ENCODE measurements at places on chromosomes 12 and 14. TPM values are rescaled to one million over a fixed set of nuclear protein-coding genes. Genes with fewer than 3 reads are reported as not detected.

- DNase-seq, result no peak
Measured at GRCh38 chr12:121334513-121335343, 17.5 kb downstream of the ANAPC5 start.

GRCh38 chr14:37027188-37027824 lies 145.1 kb downstream of the SLC25A21 start:
- DNase-seq, result peak; percentile 14

GRCh38 chr12:132367852-132368251 lies 38.5 kb upstream of the GALNT9 start:
- no peak for DNase-seq

- DNase-seq, result no peak
Measured at GRCh38 chr12:127936463-127936862, 330.5 kb upstream of the TMEM132C start.

DNA sequence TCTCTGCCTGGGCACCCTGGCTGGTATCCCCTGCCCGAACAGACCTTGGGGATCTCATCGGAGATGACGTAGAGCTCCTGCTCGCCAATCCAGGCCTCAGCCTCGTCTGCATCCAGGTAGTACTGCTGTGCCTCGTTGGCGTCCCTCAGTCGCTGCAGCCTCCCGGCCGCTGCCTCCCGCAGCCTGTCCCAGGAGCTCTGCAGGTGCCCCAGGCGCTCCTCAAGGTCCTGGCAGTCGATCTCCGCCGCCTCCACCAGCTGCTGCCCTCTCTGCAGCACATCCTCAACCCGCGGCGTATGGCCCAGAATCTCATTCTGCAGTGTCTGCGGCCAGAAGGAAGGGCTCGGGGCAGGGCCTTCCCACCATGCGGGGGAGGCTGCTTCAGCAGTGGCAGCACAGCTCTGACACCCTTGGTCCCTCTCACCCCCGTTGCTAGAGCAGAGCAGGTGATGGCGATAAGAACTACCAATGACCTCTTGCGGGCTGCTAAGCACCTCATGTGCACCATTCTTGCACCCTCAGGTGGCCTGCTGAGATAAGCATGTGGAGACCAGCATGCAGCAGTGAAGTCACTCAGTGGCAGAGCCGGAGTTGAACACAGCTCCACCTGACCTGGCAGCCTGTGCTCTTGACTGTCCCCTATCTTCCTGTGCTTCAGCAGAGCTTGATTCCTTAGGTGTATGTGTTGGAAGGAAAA lies 71.0 kb downstream of the PLEKHG3 start:
- no peak for DNase-seq

DNA sequence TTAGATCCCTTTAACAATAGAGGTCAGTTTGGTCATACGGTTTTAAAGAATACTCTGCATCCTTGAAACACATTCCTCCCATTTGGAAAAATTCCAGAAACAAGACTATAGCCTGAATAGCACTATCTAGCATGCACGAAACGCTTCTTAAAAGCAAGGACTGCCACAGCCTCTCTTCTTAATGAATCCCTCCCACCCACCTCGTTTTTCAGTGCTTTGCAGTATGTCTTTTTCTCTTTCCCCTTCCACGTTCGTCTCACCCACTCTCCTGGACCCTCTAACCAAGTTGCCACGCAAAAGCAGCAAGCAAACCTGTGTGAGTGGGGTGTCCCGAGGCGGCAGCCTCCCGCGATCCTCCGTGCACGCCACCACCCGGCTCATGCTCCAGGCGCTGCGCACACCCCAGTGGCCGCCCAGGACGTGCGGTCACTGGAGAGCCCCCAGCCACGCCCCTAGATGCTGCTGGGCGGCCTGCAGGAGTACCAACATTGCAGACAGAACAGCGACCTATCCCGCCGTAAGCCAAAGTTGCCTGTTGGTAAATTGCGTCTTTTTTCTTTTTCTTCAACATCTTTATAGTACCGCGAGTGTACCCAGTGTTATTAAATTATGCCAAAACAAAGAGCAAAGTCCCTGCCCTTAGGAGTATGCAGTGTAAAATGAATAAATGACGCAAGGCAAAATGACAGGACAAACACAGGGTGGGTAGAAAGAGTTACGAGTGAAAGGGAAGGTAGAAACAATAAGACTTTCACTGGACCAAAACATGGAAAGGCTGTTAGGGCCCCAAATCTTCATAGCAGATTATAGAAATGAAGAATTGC lies at the start of gene SLC38A4:
Gene SLC38A4 (minus strand): TSS at position 407 of the 824 bp plus-strand sequence. CDS start 32,926 bp downstream, outside the sequence.
- no peak for DNase-seq

The ISCA2 gene
- polyA plus RNA-seq, result 42.7 TPM

The KANSL2 gene
- 48.9 TPM for polyA plus RNA-seq

The SMIM41 gene
- polyA plus RNA-seq, result 0.34 TPM

GRCh38 chr12:42706321-42706720 lies 116.8 kb upstream of the PRICKLE1 start:
- no peak for DNase-seq

GRCh38 chr12:132481771-132482745 lies 7.9 kb upstream of the FBRSL1 start:
- no peak for DNase-seq

- no peak for DNase-seq
Measured at GRCh38 chr12:51270951-51271518, 820 bp upstream of the SMAGP start.

GRCh38 chr12:108857158-108857407 lies 300 bp downstream of the SSH1 start:
- no peak for DNase-seq

GRCh38 chr12:49909826-49910225 lies 6.1 kb upstream of the FAIM2 start:
- DNase-seq, result peak; percentile 54

The PPM1H gene
- polyA plus RNA-seq, result 27.1 TPM

GRCh38 chr14:94143711-94144110 lies 14.3 kb upstream of the IFI27L2 start:
- no peak for DNase-seq

- no peak for DNase-seq
Measured at GRCh38 chr14:45145214-45145613, 9.5 kb downstream of the FANCM start.

- no peak for DNase-seq
Measured at GRCh38 chr14:56805201-56805991, 4.9 kb downstream of the OTX2 start.

The WDHD1 gene
- 18.6 TPM for polyA plus RNA-seq

DNA sequence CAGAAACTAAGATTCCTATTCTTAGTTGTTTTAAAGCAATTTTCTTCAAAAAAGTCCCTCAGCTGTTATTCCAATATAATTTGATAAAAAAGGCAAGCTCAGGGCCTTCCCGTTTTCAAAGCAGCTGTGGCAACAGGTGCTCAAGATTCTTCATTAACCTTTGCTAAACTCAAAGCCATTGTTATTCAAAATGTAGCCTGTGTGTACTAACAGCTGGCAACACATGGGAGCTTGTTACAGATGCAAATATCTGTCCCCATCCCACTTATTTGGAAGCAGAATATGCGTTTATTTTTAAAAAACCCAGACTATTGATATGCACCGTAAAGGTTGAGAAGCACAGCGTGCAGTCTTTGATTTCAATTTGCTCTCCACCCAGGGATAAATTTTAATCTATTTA lies 210.4 kb upstream of the SYT10 start:
- no peak for DNase-seq

DNA sequence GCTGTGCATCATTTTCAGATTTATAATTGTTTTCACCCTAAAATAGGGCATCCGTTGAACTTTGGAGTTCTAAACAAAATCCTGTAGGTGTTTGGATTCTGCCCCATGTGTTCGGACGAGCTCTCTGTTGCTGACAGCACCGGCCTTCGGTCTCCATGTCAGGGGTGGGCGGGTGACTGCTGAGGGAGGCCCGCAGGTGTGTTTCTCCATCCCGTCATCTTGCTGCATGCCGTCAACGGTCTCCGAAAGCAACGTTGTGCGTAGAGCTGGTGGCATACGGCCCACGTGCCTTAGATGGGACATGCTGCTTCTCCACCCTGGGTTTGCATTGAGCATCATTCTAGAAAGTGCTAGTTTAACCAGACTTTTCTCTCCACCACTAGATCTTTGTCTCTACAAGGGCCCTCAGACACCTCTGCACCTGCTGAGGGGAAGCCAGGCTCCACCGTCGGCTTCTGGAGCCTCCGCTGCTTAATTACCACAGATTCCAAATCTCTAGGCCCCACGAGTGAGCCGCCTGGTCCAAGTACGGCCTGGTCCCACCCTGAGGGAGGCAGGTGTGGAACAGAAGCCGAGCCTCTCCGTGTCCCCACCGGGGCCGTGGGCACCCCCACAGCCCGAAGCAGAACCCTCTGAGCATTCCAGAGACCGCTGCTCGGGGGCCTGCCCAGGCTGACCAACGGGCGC lies 15.7 kb upstream of the AMN start:
- DNase-seq, result no peak

- no peak for DNase-seq
Measured at GRCh38 chr14:89269404-89269803, 147.6 kb downstream of the FOXN3 start.

DNA sequence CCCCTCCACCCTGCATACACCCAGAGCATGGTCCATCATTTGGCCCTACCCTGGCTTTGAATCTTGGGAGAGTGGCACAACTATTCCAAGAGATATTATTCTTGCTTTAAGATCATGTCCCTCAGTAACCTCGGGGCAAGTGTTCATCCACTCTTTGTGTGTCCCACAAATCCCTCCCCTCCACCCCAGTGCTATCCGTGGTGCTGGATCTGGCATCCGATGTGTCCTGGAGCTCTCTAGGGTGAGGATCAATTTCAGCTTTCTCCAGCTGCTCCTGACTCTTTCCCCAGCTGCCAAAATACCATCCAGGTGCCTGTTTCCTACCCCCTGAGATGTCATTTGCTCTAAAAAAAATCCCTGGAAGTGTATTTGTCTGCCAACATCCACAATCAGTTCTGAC lies 64.8 kb upstream of the CMKLR1 start:
- DNase-seq, result no peak

GRCh38 chr14:46490238-46490685 lies 161.3 kb downstream of the RPL10L start:
- no peak for DNase-seq

The AREL1 gene
- polyA plus RNA-seq, result 33.3 TPM

GRCh38 chr14:80942191-80942600 lies 658 bp upstream of the CEP128 start:
- DNase-seq, result no peak

The BMP4 gene
- 48.9 TPM for polyA plus RNA-seq

GRCh38 chr12:64500394-64500793 lies 48.5 kb downstream of the TBK1 start:
- DNase-seq, result no peak

The APOF gene
- 0.13 TPM for polyA plus RNA-seq

The ABCB9 gene
- polyA plus RNA-seq, result 10.4 TPM

The MAP1LC3B2 gene
- polyA plus RNA-seq, result 10.8 TPM

DNA sequence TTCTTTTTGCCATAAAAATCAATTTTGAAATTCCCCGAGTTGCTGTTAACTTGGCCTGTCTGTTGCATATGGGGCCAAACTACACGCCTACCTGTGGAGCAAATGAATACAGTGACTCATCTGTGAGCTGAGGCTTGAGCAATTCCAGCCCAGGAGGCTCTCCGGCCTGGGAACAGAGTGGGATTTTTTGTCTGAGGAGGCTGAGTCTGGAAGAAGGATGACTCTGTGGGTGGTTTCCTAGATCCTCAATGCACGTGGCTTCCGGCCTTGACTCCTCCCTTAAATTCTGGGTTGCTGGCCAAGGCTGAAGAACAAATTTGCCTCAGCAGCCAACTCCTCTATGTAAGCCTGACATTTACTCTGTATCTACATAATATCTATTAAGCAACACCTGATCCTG lies 124.1 kb downstream of the SSPN start:
- no peak for DNase-seq

The STAC3 gene
- 6.1 TPM for polyA plus RNA-seq

- DNase-seq, result no peak
Measured at GRCh38 chr12:131882804-131883520, 11.5 kb upstream of the ULK1 start.

- no peak for DNase-seq
Measured at GRCh38 chr14:95388699-95389098, 69.0 kb upstream of the CLMN start.

DNA sequence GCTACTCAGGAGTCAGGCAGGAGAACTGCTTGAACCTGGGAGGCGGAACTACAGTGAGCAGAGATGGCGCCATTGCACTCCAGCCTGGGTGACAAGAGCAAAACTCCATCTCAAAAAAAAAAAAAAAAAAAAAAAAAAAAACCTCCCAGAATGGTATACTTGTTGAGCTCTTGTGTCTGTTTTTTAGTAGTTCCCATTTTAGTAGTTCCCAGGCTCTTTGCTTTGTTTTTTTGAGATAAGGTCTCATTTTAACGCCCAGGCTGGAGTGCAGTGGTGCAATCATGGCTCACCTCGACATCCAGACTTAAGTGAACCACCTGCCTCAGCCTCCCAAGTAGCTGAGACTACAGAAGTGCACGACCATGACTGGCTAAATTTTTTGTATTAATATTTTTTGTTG lies 13.4 kb downstream of the ATXN2 start:
- DNase-seq, result no peak

The TMEM30B gene
- polyA plus RNA-seq, result 10.0 TPM

The PPP1R36 gene
- 0.53 TPM for polyA plus RNA-seq

The PIK3C2G gene
- polyA plus RNA-seq, result 3.1 TPM

GRCh38 chr14:49886523-49886922 lies 6.4 kb upstream of the ARF6 start:
- no peak for DNase-seq

- no peak for DNase-seq
Measured at GRCh38 chr14:105075379-105076295, 10.4 kb upstream of the GPR132 start.

The KLRB1 gene
- polyA plus RNA-seq, result 6.3 TPM

- no peak for DNase-seq
Measured at GRCh38 chr12:124715121-124715990, 147.9 kb upstream of the NCOR2 start.

- DNase-seq, result no peak
Measured at GRCh38 chr12:57176846-57177245, 29.4 kb upstream of the LRP1-AS start.

DNA sequence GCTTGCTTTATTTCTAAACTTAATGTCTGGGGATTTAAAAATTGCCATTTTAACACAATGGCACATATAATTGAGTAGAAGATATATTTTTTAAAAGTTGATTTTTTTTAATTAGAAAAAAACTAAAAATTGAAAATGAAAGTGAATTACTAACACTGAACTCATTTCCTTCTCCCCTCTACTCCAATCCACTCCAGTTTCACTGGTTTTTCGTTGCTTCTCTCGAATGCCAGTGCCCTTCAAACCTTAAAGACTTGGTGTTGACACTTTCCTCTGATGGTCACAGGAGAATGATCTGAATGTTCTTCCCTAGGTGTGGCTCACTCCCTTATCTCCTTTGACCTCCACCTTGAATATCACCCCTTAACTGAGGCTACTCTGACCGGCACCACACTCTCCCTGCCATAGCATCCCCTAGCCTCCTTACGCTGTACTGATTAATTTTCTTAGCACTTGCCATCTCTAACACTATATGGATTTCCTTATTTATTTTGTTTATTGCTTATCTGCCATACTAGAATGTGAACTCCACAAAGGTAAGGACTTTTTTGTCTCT lies 107.1 kb downstream of the LIN7A start:
- no peak for DNase-seq

Data from renal cortex interstitium (tissue), 15 donors.